ENCODE measurements at places on chromosomes 13 and 19.

DNA sequence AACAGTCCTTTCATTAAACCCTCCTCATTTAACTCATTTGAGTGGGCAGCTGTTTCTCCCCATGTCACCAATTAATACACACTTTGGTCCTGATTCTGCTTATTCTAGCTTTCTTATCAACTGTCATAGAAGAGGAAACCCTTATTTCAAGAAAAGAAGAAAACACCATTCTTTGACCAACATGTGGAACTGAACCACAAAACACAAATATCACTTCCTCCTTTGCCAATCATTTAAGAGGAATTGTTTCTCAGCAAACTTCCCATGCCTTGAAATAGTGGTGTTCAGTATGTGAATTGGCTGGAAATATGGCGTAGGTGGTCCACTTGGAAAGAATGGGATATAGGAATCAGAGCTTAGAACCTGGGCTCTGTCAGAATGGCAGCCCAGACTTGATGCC, 20.4 kb downstream of the MBD3L2B start:
- no peak for DNase-seq

- DNase-seq: no peak
Measured at GRCh38 chr13:105341256-105341655, 1194.2 kb downstream of the EFNB2 start.

DNA sequence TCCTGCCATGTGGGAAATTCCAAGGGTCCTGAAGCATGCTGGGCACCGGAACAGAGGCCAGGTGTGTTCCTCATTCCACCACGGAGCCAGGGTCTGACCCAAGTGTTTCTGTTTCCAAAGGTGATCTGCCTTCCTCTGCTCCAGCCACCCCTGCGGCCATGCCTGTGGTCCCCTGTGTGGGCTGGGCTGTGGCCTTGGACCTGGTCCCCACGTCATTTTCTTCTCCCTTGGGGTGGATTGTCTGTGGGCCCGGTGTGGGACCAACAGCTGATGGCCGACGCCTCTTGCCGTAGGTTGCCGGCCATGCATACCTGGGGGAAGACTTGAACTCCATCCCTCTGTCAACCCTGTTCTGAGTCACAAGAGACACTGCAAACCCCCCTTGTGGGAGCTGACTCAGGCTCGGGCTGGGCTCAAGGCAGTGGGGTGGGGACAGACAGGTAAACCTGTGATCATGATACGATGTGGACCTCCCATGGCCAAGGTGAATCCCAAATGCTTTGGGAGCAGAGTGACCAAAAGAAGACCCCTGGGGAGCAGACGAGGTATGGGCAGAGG, 35.0 kb downstream of the ATP11A start:
- no peak for DNase-seq

DNA sequence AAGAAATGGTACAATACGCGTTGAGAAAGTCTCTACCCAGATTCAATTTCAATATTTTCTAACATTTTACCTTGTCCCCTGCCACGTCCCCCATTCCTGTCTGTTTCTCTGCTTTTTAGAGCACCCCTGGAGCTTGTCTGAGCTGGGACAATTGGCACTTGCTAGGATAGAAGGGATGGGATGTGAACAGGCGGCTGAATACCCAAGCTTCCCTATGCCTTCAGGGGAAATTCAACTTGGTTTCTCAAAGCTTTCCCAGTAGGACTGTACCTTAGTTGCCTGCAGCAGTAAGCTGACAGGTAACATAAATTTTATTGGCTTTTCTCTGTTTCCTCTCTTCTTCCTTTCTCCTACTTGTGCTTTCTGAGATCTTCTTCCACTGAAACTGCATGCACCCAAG, 1663.3 kb downstream of the EFNB2 start:
- no peak for DNase-seq

GRCh38 chr13:95530178-95530577, 22.3 kb upstream of the CLDN10 start:
- DNase-seq: no peak

DNA sequence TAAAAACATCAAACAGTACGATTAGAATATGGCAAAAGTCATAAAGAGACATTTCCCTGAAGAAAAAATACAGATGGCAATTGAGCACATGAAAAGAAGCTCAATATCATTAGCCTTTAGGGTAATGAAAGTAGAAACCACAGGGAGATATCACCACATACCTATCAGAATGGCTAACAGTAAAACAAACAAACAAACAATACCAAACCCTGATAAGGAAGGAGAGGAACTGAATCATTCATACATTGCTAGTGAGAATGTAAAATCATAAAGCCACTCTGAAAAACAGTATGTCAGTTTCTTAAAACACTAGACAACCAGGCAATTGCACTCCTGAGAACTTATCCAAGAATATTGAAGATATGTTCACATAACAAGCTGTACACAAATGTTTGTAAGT, 1342.5 kb upstream of the SLC10A2 start:
- DNase-seq: no peak

GRCh38 chr13:93224535-93224934, 2.1 kb upstream of the GPC6 start:
- no peak for DNase-seq

DNA sequence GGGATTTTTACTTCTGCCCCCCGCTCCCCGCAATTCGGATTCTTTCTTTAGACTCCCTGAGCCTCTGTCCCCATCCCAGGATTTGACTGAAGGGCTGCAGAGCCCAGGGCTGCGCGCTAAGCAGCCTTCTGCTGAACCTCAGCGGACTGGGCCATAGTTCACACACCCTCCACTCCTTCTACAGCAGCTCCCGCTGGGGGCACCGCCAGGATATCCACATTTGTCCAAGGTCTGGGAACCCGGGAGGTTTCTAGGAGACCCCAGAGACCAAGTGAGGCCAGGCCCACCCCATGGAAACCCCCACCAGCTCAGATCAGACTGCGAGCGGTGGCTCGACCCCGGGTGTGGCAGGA, 463.3 kb downstream of the ITGBL1 start:
- DNase-seq: no peak

DNA sequence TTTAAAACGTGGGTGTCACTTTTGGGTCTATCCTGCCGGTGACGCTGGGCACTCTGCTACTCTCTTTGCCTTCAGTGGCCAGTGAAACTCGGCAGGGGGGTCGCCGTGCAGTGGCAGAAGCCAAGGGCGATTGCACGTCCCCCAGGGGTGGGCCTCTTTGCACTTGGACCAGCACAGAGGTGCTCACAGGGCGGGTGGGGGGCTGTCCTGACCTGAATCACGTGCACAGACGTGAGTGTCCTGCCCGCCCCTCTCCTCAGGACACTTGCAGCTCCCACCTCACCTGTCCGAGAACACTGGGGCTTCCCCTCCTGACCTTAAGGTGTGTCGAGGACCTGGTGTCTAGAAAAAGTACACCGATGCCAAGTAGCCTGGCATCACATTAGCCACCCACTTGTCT, 16.1 kb downstream of the COL4A1 start:
- DNase-seq: no peak
